ENCODE measurements at places on chromosomes 16 and 17. TPM values are rescaled to one million over a fixed set of nuclear protein-coding genes. Genes with fewer than 3 reads are reported as not detected.
A peak's percentile ranks its signal among the peaks of the same experiment; 100 is the strongest.

DNA sequence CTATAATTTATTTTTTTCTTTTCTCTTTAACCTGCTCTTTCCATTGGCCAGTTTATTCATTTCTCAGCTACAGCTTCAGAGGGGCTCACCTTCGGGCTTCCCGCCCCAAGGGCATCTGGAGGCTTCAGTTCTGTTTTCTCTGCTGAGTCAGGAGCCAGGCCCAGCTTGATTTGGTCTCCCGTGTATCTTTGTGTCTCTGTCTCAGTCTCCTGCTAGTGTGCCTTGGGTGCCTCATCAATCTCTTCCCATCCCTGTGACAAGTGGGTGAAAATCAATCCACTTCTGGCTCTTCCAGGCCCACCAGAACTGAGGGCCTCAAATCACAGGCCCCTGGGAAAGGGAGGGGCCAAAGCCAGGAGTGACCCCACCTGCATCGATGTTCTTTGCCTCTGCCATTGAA is 72.1 kb downstream of the CCDC182 start:
- peak; percentile 13 for DNase-seq

DNA sequence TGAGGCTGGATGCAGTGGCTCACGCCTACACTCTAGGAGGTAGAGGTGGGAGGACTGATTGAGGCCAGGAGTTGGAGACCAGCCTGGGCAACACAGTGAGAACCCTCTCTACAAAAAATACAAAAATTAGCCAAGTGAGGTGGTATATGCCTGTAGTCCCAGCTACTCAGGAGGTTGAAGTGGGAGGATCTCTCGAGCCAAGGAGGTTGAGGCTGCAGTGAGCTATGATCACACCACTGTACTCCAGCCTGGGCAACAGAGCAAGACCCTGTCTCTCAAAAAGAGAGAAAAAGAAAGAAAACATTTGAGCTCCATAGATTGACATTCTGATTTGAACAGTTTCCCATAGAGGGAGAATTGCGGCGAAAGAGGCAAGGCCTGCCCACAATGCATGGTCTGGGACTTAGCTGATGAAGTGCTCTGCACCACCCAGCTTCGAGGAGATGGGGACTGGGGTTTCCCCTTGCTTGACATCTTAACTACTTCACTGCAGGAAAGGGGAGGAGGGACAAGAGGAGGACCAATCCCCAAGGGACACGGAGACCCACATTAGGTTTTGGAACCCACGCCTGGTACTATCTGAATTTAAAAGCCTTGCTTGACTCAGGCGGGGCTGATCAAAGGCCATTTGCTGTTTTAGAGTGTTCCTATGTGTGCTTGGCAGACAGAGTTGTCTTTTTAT is 21.7 kb downstream of the MSI2 start:
- no peak for DNase-seq

- DNase-seq: no peak
Measured at GRCh38 chr16:2987833-2988232, 7.6 kb upstream of the PKMYT1 start.

DNA sequence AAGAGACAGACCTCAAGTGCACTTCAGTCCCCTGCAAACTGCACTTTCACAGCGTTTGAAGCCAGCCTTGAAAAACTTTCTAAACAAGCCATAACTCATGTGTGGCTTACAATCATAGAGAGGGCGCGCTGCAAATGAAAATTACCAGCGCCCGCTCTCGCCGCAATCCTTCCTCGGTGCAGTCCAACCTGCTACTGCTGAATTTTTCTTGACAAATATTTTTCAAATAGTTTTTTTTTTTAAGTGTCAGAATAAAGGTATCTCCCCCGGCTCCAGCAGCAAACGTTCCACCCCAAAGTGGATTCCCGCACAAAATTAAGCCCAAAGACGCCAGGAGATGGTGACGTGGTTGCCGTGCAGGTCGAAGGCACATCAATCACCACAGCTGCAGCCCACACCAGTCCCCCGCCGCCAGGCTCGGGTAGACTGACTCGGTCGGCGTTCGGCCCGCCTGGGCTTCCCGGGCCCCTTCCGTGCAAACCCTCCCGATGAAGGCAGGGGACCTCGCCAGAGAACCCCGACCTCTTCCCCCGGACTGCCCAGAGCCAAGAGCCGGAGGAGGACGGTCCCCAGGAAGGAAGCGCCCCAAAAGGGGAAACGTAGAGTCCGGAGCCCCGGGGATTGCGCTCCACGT is 630 bp downstream of the GRB2 start:
- peak; percentile 57 for DNase-seq

GRCh38 chr17:39757931-39758873 is 20.5 kb downstream of the GRB7 start:
- no peak for DNase-seq

- DNase-seq: no peak
Measured at GRCh38 chr17:75681289-75681688, 14.2 kb downstream of the SAP30BP start.

DNA sequence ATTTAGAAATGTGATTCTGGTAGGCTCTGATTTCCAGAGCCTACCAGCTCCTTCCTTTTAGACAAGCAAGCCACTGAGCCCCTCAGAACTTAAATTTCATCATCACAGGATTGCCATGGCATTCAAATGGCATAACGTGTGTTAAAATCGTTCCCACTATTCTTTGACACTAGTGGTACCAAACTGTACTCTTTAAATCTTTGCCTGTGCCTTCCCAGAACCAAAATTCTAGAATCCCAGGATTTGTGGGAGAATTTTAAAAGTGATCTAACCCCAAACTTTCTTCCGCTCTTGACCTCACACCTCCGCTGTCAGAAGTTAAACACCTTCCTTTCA is 287 bp upstream of the INTS2 start:
- no peak for DNase-seq

GRCh38 chr16:67246081-67246755 is 1.1 kb downstream of the FHOD1 start:
- DNase-seq: peak; percentile 58

GRCh38 chr17:61306003-61306402 is 93.6 kb upstream of the TBX2 start:
- DNase-seq: no peak

GRCh38 chr17:19254651-19255050 is 17.5 kb downstream of the EPN2 start:
- no peak for DNase-seq

- no peak for DNase-seq
Measured at GRCh38 chr16:64791756-64792155, 330.1 kb downstream of the CDH11 start.

The C16orf74 gene
- 0.44 TPM for polyA plus RNA-seq

The TANGO6 gene
- 6.8 TPM for polyA plus RNA-seq

The TCF25 gene
- polyA plus RNA-seq: 92.7 TPM

The RAB26 gene
- 2.6 TPM for polyA plus RNA-seq

The CD300H gene
- polyA plus RNA-seq: not detected

The BICDL2 gene
- polyA plus RNA-seq: 0.33 TPM

The CYBA gene
- 59.5 TPM for polyA plus RNA-seq
